ENCODE measurements at places on chromosomes 5 and 9.

GRCh38 chr9:72911816-72912215 is 41.0 kb downstream of the ALDH1A1 start:
- DNase-seq, result no peak

DNA sequence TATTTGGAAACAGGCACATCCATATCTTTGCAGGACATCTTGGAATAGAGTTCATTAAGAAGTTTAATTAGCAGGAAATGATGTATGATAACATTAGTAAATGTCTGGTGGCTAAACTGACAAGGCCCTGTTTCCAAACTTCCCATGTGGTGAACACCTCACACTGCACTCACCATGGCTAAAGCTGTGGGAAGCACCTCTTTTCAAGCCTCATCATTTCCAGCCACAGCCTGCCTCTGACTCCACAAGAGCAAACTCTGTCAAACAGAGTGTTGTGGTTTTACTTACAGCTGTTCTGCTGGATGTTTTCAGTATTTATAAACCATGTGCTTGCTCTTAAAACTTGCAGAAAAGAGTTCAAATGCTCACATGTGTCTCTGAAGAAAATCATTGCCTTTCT is 14.9 kb upstream of the NDUFB6 start:
- no peak for DNase-seq

DNA sequence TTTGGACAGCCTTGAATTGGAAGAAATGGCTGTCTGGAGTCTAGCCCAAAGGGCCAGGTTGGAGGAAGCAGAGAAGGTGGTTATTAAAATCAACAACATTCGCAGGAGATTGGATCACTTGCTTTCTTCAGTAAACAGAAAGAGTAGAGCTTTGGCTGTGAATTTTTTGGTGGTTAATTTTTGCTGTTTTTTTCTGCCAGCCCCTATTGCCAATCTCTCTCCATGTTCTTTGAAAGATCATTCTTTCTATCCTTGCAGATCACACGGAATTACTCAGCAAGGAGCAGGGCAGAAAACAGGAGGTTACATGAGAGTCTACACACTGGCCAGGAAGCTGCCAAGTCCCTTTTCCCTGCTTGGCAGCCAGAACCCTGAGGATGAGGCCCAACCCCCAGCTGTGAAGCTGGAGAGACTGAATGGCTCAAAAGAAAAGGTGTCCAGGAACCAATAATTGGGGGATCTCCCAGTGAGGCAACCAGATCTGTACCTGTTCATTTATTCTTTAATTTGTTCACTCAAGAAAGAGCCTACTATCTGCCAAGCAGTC is 13.0 kb downstream of the GLRX start:
- DNase-seq, result no peak

- DNase-seq, result no peak
These were observed 250.2 kb downstream of the CYLC2 start for GRCh38 chr9:103245369-103245768.

- no peak for DNase-seq
These were observed 527.7 kb upstream of the WWC1 start for GRCh38 chr5:167763772-167764171.

DNA sequence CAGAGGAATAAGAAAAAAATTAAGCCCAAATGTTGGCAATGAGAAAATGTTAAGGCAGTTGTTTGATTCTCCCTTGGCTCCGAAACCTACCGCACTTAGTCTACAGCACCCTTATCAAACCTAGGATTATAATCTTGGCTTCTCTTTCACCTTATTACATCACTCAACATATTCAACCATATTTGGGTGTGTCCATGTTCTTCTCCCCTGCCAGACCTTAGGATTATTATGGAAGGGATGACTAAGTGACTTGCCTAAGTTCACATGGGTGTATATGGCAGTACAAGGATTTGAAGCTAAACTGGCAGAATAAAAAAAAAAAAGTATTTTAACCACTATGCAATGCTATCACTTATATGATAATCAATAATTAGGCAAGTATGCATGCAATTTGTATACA is 76.4 kb downstream of the PLK2 start:
- DNase-seq, result no peak

GRCh38 chr5:150764530-150764929 is 5.7 kb upstream of the DCTN4 start:
- no peak for DNase-seq

- DNase-seq, result no peak
These were observed 21.5 kb downstream of the CSF2 start for GRCh38 chr5:132095077-132095410.

- no peak for DNase-seq
These were observed 56.4 kb downstream of the BARX1 start for GRCh38 chr9:93898502-93899426.

DNA sequence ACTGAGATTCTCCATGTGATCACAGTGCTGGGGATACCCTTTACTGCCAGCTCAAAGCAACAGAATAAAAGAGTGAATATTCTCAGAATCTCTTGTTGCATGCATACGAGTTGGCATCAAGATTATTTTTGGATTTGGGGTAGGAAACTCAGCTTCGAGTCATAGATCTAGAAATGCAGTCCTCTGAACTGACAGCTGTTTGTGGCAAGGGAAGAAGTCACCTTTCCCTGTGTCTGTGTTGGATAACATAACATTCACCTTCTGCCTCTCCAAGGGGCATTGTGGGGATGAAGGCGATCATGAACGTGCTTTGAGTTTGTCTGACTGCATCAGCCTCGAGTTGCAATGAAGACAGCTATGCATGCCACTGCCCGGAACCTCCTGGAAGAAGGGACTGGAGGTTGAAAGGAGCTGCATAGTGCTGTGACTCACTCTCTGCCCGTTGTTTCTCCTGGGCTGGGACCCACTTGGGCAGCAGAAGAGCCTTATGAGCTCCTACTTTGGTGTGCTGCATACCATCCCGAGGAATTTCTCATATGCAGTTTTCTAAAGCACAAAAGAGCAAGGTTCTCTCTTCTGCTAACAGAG is 231.7 kb downstream of the ARHGAP26 start:
- no peak for DNase-seq

DNA sequence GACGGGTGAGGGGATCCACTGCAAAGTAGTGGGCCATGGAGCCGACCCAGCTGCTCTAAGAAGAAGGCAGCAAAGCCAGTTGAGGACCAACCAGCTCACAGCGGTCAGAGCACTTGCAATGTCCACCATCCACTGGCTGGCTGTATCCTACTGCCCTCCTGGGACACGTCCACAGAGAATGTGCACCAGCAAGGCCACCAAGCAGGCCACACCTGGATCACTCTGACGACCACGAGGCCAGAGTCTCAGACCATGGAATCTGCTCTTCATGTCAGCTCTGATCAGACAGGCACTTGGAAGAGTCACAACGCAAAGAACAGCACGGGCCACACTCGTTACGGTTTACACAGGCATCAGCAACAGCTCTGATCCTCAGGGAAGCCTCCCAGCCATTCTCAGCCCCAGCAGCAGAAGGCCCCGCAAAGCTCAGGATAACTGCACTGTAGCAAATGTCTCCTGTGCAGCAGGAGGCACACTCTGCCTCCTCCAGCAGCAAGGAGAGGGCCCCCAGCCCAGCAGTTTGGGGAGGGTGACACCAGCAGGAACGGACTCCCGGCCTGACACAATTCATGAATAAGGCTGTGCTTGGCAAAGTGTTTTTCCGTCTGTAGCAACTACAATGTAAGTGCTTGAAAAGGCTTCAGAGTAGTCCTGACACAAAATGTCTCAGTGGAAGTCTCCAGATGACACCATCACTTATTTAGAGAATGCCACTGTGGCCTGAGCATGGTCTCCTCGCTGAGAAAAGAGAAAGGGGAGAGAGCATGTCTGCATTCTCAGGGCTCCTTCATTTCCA is 15.7 kb downstream of the SEMA4D start:
- DNase-seq, result no peak
